ENCODE measurements at places on chromosomes 4 and X. TPM values are rescaled to one million over a fixed set of nuclear protein-coding genes. Genes with fewer than 3 reads are reported as not detected.

DNA sequence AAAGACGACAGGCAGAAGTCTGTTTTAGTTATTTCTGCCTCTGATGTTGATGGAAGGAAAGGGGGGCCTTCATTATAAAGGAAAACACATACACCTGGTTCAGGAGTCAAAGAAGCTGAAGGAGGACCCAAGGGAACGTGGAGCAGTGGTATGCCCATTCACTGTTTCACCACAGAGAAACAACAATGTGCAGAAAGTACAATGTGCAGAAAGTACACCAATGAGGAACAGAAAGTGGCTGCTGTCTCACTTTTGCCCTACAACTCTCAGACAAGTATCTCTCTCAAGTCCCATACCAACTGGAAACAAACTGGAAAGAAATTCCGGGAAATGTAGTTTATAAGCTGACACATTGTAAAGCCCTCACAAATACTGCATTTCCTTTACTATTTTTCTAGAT is 564.5 kb downstream of the TRAM1L1 start:
- no peak for DNase-seq

- no peak for DNase-seq
Observed at GRCh38 chr4:153518001-153518400, 51.8 kb downstream of the TMEM131L start.

GRCh38 chr4:106312377-106312776 is 3.6 kb downstream of the TBCK start:
- DNase-seq, result no peak

The ERAS gene
- not detected for total RNA-seq

GRCh38 chr4:85642356-85643100 is 167.6 kb downstream of the ARHGAP24 start:
- DNase-seq, result no peak

The SLC49A3 gene
- total RNA-seq, result 0.39 TPM

GRCh38 chr4:4376074-4376473 is 10.8 kb upstream of the NSG1 start:
- no peak for DNase-seq

The GABRA4 gene
- total RNA-seq, result not detected

DNA sequence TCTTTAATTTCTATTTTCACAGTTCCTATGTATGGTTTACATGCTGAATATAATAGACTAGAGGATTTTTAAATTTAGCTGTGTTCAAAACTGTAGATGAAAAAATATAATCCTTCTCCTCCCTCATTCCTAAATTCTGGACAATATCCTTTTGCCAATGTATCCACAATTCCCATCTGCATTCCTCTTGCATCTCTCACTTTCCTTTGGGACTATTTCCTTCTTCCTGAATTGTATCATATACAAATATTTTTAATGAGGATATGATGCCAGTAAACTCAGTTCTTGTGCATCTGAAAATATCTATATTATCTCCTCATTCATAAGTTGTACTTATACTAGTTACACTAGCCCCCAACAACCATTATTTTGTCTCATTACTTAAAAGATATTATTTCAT is 46.7 kb downstream of the DDX60L start:
- no peak for DNase-seq

- DNase-seq, result peak; percentile 23
Observed at GRCh38 chrX:41733939-41734338, 10.0 kb downstream of the GPR82 start.

- DNase-seq, result no peak
Observed at GRCh38 chr4:170425521-170426143, 335.9 kb upstream of the AADAT start.

The MYOZ2 gene
- total RNA-seq, result not detected

DNA sequence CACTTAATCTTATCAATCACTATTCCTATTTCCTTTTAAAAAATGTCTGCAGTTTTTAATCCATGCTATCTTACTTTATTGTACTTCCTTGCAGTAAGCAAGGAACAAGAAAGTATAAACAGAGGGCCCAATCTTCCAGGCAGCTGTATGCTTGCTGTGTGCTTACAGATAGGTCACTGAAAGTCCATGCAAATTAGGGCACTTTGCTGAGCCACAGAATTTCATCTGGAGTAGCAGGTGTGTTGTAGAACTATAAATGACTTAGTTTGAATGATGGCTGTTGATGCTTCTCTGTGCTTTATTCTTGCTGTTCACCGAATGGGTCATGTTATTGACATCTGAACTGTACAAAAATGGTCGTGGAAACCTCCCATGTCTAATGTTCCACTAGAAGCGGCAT is 154.6 kb downstream of the ATOH1 start:
- no peak for DNase-seq

GRCh38 chrX:15983034-15983433 is 128.4 kb upstream of the AP1S2 start:
- no peak for DNase-seq

The ADAM29 gene
- not detected for total RNA-seq

The AFF2 gene
- total RNA-seq, result 1.3 TPM

The SLC6A14 gene
- total RNA-seq, result not detected

DNA sequence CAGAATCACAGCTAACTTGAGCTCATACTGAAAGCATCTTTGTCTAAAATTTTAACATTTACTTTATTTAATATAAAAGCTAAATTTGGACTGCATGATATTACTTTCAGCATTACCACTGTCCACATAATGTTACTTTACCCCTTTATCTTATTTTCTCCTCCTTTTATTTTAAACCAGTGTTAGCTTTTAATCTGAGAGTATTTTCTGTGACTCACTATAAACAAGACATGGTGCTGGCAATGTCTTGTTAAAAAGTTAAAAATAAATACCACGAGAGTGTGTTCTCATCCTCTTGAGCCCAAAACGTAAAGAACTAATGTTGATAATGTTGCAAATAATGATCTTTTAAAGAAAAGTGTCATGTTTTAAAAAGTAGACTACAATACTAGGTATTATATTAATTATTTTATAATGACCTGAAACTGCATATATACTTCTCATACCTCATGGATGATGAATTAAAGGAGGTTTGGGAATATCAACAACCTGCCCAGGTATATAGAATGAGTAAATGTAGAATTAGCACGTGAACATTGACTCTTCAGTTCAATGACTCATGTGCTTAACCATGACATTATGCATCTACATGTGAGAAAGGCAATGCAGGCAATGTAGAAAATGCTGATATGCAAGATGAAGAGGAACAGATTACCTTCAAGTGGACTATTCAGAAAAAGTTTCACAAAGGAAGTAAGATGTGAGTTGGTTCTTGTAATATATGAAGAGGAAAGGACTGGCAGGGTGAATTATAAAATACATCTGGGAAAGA is 454.1 kb upstream of the ADGRL3 start:
- no peak for DNase-seq

The HS3ST1 gene
- total RNA-seq, result not detected

The ABCD1 gene
- total RNA-seq, result 4.8 TPM

DNA sequence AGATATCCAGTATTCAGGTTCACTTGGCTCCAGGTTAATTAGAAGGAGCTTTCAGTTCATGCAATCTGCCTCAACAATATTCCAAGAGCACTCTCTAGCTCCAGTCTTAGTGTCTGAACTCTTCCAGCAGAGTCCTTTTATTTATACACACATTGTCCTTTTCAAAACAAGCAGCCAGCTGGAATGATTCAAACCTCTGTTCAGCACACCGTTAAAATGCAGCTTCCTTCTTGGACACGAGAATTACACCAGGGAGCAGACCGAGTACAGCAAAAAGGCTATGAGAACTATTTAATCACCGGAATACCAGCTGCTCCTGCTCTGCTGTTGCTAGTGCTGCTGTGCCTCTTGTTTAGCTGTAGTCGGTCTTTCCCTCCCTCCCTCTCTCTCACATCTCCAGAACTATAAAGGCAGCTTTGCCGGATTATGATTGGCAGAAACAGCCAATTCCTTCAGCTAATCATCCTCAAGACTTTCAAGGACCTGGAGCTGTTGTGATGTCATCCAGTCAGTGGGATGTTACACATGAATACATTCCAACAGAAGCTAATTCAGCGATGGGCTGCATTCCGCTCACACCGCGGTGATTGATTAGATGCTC is at the start of gene NDST4:
Gene NDST4 (minus strand): TSS at position 115 of the 601 bp plus-strand sequence. CDS start 36,584 bp downstream, outside the sequence.
- DNase-seq, result no peak

DNA sequence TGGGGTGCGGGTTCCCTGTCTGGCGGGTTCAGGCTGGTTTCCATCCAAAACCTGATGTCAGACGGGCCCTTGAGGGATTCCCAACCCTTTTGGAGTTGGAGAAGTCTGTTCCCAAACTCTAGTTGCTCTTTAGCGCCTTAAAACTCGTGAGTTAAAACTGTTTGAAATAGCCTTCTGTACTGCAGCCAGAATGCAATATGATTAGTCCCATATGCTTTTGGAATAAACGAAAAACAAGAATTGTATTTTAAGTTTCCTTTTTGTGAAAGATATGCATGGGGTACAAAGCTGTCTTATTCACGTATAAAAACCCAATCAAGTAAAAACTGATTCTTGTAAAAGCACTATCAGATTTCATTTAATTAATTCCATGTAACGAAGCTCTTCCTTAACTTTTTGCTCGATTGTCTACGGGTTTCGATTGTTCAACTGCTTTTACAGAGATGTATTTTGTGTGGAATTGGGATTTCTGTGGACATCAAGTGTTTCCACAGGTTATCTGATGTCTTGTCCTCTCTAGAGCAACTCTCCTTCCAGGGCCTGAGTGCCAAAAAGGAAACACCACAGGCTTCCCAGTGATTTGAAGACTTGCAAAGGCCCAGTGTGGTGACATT is 49.5 kb downstream of the CLDN34 start:
- DNase-seq, result no peak

The IL21 gene
- total RNA-seq, result 65.1 TPM

The SPIN2A gene
- 0.54 TPM for total RNA-seq

- DNase-seq, result no peak
Observed at GRCh38 chrX:274904-275475, 6.2 kb upstream of the PLCXD1 start.

Data from activated CD4-positive, alpha-beta T cell treated with anti-CD3 and anti-CD28 coated beads for 36 hours (primary cell).